Vagina (tissue), 2 donors: ENCODE measurements at places on chromosomes 4 and X.

GRCh38 chr4:39233114-39233513 is 50.8 kb downstream of the WDR19 start:
- no peak for DNase-seq

DNA sequence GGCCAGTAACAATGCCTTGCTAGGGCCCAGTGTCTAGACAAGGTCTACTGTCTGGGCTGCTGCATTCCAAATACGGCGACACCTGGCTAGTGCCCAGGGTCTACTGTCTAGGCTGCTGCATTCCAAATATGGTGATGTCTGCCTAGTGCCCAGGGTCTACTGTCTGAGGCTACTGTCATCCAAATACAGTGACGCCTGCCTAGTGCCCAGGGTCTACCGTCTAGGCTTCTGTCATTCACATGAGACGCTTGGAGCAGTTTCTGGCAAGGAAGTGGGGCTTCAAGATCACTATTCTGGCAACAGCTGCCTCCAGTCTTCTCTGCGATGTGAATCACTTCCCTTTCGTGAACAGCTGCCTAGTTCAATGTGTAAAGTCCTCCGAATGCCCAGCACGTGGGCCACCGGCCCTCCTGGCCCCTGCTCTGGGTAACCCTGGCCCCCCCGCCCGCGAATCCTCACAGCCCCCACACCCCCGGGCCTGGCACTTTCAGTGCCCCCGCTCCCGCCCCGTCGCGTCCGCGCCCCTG is 12.7 kb downstream of the ACOX3 start:
- DNase-seq = no peak

DNA sequence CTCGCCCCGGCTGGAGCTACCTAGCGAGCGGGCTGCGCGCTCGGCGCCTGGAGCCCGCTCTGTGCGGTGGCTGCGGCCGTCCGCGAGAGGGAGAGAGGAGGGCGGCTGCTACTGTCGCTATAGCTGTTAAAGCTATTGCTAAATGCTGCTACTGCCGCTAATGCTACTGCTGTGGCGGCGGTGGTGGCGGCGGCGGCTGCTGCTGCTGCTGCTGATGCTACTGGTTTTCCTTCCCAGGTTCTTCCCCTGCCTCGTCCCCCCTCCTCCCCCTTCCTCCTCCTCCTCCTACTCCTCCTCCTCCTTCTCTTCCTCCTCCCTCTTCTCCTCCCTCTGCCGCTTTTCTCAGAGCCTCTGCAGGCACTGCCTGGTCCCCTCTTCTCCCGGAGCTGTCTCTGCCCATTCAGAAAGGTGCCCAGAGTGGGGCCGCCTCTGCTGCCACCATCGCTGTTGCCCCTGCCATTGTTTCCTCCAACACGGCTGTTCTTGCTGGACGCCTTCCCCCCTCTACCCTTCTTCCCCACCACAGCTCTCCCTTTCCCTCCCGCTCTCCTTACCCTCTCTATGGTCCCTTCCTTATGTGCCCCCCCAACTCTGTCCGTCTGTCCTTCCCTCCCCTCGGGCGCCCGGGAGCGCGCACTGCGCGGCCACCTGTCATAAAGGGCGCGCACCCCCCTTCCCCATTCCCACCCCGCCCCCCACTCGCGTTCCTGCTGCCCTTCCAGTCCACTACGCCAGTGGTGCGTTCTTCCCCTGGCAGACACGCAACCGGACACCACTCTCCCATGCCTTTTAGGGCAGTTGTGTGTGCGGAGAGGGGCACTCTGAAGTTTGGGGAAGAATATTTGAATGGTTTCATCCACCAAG is at the start of gene NEXMIF:
Gene NEXMIF (minus strand): TSS at position 228 of the 864 bp plus-strand sequence.
- DNase-seq = no peak

GRCh38 chr4:158168606-158169005 is 4.2 kb downstream of the GASK1B start:
- no peak for DNase-seq

DNA sequence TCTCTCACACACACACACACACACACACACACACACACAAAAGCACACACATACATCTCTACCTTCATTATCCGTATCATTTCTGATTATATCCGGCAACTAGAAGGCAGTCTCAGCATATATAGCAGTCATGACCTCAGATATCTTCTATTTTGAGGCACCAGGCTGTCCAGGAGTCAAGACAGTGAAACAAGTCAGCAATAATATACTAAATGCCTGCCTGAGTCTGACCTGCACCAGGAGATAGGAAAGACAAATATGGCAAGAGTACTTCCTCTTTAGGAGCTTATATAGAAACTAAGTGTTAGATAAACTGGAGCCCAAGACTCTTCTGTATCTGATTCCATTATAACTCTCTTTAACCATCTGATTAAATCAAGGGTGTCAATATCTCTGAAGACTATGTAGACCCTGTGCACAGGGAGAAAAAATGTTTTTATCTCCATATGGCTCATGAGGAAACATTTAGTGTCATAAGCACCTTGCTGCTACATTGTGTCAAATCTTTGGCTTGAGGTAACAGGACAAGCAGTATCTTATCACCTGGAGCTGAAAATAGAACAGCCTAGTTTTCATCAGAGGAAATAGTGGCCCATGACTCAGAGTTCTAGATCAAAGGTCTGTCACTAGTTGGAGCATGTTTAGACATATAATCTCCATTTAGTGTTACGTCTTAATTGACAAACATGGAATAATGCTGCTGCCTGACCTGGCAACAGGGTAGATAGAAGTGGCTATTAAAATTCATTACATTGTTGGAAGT is 27.0 kb upstream of the FAM47B start:
- no peak for DNase-seq

- no peak for DNase-seq
Observed at GRCh38 chr4:54332542-54332941, 103.4 kb downstream of the PDGFRA start.

DNA sequence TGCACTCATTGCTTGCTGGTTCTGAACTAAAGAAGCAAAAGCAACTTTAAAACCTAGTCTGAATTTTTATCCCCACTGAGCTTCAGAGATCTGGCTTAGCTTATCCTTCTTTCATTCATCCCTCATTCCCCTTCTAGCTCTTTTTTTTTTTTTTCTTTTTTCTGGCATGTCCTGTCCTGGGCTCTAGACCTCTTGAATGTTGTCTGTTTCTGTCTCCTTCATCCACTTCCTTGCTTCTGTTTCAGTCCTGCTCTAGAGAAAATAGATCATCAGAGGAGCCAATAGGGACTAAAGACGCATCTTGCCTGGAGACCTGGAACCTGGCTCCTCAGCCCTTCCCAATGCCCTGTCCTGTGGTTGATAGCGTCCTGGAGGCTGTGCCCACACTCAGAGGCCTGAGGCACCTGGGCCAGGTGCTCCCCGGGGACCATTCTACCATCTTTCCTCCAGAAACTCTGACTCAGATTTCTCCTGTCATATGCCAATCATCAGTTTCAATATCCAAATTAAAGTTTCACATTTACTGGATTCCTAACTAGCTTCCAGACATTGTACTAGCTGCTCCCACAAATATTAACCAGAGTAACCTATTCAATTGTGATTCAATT is 115.7 kb upstream of the GATB start:
- no peak for DNase-seq

- DNase-seq = no peak
Observed at GRCh38 chr4:89949782-89950387, 55.2 kb downstream of the MMRN1 start.

DNA sequence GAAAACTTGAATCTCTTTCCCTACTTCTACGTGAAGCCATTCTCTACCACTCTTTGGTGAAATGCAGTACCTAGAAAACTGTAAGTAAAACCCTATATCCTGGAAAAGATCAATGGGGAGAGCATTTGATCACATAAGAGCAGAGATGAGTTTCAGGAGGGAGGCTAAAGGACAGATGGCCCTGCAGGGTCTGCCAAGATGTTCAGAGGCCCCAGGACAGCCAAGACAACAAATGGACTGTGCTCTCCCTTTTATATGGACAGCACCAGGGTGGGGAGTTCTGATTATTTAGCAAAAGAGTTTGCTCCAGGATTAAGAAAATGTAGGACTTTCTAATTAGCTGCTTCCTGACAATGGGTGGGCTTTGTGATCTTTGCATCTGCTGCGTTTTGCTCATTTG is 101.7 kb downstream of the DCK start:
- DNase-seq = no peak

- DNase-seq = no peak
Observed at GRCh38 chr4:42420140-42420539, 22.9 kb downstream of the SHISA3 start.

GRCh38 chr4:101274888-101275752 is 72.2 kb downstream of the PPP3CA start:
- DNase-seq = no peak

DNA sequence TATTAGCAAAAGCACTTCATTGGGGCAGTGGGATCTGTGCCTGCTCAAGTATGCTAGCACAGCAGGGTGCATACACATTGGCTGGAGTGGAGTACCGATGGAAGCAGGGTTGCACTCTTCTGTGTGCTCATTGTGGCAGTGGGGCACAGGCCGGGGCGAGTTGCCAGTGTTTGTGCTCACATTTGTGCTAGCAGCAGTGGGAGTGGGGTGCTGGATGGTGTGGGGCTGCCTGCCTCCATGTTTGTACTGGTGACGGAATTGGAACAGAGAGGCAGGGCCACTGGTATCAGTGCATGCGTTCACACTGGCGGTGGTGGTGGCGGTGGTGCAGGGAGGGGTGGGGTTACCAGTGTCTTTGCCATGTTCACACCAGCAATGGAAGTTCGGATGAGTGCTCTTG is 138.0 kb downstream of the POU4F2 start:
- DNase-seq = no peak

GRCh38 chr4:125952631-125953030 is 637.9 kb downstream of the FAT4 start:
- DNase-seq = no peak

DNA sequence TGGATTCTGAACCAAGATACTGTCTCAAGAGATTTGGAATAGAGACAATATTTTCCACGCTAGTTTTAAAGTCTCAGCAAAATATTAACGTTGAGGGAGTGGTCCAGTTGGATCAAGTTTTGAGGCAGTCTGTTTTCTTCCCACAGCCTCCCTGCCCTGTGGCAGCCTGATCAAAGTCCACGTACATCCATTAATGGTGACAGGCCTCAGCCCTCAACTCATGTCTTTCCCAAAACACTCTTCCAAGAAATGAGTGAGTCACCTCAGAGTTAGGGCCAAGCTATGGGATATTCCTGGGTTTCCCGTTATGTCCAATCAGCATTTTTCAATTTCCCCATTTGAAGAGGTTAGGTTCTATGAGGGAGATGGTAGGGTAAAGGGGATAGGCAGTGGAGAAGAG is 28.5 kb downstream of the EGFL6 start:
- DNase-seq = no peak

DNA sequence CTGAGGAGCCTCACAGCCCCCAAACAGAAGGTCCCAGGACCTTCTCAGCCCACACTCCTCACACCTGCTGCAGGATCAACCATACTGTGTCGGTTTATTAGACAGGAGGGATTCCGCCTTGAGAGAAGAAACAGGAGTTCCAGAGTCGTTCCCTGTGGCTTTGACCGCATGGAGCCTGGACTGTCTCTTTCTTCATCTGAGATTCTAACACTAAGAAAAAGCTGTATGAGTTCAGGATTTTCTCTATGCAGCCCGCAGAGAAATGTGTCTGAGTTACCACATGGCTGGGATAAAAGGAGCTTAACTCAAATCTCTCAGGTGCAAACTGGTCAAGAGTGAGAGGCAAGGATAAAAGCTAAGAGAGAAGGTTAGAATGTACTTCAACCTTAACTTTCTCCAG is 126.7 kb downstream of the AFAP1 start:
- no peak for DNase-seq

DNA sequence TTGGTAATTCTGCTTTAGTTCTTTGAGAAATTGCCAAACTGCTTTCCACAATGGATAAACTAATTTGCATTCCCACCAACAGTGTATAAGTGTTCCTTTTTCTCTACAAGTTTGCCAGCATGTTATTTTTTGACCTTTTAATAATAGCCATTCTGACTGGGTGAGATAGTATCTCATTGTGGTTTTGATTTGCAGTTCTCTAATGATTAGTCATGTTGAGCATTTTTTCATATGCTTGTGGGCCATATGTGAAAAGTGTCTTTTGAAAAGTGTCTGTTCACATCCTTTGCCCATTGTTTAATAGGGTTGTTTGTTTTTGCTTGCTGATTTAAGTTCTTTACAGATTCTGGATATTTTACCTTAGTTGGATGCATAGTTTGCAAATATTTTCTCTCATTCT is 25.9 kb downstream of the ENPEP start:
- DNase-seq = no peak

DNA sequence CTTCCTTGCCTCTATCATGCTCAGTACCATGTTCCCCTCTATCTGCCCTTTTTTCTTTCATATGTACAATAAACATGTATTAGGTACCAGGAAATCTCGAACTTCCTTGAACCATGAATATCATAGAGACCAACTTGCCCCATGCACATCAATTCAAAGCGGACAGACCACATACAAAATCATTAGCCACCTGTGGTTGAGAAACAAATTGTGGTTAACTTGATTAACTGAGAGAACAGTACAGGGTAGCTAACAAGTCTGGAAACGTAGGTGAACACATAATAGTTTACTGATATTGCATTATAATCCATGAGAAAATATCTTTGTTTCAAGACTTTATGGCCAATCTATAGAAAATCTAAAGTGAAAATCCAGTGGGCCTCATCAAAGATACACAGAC is 8.2 kb downstream of the CASP3 start:
- DNase-seq = no peak

- no peak for DNase-seq
Observed at GRCh38 chr4:148441624-148441985, 609 bp downstream of the NR3C2 start.
